Activated CD8-positive, alpha-beta memory T cell treated with anti-CD3 and anti-CD28 coated beads for 24 hours (primary cell): ENCODE measurements at places on chromosomes 2 and 18.

DNA sequence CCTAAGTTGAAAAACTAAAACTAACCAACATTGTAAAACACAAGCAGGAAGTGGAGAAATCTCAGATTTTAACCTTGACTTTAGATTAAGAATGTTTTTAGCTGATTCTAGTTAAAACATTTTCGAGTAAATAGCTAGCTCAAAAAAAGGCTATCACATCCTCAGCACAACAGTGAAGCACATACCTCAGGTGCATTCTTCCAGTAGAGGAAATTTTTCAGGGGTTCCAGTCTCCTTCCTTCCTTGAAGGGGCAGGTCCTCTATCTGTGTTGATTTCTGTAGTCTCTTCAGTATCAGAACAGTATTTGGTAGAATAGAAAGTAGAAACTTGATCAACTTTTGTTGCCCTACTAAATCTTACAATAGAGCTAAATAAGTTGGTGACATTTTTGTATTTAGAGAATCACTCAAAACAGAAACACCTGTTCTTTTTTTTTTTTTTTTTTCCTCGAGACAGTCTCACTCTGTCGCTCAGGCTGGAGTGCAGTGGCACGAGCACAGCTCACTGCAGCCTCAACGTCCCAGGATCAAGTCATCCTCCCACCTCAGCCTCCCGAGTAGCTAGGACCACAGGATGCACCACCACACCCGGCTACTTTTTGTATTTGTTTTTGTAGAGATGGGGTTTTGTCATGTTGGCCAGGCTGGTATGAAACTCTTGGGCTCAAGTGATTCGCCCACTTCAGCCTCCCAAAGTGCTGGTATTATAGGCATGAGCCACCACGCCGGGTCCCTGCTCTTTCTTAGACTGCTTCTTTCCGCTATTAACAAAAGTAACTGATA lies 6.9 kb upstream of the GPR155 start:
- DNase-seq: no peak

GRCh38 chr2:43402002-43402401 lies 175.6 kb upstream of the ZFP36L2 start:
- DNase-seq: no peak

GRCh38 chr2:61887717-61888266 lies 664 bp downstream of the CCT4 start:
- peak; percentile 64 for DNase-seq

DNA sequence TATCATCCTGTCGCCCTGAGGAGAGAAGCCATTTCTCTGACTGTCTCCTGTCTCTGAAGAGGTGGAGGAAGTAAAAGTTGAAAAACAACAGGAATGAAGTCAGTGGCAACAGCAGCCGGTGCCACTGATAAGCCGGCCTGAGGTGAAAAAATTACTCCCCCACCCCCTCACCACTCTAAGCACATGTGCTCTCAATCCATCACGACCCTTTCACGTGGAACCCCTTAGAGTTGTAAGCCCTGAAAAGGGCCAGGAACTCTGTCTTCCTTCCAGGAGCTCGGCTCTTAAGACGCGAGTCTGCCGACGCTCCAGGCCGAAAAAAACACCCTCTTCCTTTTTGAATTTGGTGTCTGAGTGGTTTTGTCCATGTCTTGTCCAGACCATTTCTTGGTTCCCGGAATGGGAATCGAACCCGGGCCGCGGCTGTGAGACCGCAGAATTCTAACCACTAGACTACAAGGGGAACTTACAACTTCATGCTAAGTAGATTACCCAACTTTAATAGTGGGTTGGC lies 40.7 kb upstream of the TRIM43 start:
- DNase-seq: no peak

DNA sequence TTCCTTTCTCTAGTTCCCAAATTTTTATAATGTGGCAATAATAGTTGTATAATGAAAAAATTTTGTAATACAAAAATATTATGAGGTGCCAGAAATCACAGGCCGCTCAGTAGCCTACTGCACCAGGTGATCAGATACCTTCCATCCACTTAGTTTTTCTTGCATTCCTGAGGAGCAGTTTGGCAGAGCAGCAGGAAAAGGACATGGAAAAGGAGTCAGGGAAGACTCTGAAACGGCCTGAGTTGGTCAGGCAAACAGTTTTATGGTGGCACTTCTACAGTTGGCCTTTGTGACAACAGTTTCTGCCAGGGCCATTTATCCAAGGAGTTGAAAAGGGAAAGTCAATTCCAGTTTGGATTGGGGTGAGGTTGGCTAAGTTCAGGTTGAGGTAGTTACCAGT lies 165.4 kb upstream of the ALPP start:
- DNase-seq: no peak

- DNase-seq: no peak
These were observed 14.5 kb downstream of the RTN4 start for GRCh38 chr2:55035716-55036115.

GRCh38 chr2:175131252-175131651 lies 36.8 kb downstream of the ATF2 start:
- no peak for DNase-seq

- no peak for DNase-seq
These were observed 382.6 kb downstream of the CDH2 start for GRCh38 chr18:27794181-27794926.

- peak; percentile 66 for DNase-seq
These were observed 124.2 kb downstream of the NFATC1 start for GRCh38 chr18:79519751-79520477.

DNA sequence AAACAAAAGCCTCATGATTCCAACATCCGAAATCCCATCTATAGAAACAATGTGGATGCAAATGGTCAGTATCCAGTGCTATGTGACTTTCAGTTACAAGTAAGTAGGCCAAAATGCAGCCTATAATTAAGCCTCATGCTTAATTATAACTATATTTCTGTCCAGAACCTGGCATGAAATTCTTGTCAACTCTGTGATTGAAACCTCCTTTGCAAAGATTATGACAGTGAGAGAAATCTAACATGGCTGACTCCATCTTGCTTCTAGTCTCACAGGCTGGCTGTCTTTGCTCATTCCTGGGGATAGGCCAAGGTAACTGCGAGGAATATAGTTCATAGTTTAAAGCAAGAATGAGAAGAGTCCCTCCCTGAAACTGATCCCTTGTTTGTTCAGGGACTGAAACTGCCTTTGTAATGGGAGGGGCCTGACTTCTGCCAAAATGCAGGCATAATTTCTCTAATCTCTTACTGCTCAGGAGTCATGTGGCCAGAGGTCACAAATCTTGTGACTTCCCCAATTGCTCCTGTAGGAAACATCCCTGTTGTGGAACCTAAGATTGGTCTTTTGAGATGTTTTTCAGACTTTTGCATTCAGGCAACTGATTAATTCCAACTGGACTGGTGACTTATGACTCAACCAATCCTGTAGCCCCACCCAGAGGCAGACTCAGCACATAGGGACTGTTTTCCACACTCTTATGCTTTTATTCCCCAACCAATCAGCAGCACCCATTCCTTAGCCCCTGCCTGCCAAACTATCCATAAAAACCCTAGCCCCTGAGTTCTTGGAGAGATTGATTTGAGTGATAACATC lies 84.5 kb upstream of the TLK1 start:
- DNase-seq: no peak

- no peak for DNase-seq
These were observed 354.7 kb upstream of the FIGN start for GRCh38 chr2:164090533-164090932.

DNA sequence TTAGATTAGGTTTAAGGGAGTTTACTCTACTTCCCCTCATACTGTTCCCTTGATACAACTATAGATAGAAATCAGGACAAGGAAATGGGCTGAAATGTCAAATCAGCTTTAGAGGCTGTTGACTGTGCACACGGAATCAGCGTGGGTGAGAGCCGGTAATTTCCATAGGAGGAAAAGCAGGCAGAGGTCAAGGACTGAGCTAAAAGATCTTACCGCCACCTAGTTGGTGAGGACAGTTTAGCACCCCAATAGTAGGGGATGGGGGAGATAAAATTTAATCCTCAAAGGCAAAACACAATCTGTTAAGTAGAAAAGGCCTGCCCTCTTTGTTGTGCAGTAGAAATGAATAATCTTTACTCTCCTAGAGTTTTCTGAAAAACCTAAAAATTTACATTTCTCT lies 1154.5 kb upstream of the CHAC2 start:
- no peak for DNase-seq

- peak; percentile 54 for DNase-seq
These were observed 1.5 kb downstream of the ERBB4 start for GRCh38 chr2:212536817-212537725.

- DNase-seq: no peak
These were observed 888 bp upstream of the ADCY3 start for GRCh38 chr2:24920809-24921441.

DNA sequence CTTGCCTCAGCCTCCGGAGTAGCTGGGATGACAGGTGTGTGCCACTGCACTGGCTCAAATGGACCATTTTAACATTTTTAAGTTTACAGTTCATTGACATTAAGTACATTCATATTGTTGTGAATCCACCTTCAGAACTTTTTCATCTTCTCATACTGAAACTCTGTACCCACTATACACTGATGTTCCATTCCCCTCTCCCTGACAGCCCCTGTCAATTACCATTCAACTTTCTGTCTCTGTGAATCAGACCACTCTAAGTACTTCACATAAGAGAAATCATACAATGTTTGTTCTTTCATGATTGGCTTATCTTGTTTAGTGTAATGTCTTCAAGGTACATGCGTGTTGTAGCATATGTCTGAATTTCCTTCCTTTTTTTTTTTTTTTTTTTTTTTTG lies 1.9 kb upstream of the KIAA2012 start:
- no peak for DNase-seq

GRCh38 chr2:65834062-65834461 lies 401.7 kb upstream of the SPRED2 start:
- DNase-seq: no peak
